Stimulated activated CD4-positive, alpha-beta T cell treated with anti-CD3 and anti-CD28 coated beads, Interleukin-15, amount 100 ng/mL, for 1 hour (primary cell): ENCODE measurements at places on chromosomes 1 and 21.

DNA sequence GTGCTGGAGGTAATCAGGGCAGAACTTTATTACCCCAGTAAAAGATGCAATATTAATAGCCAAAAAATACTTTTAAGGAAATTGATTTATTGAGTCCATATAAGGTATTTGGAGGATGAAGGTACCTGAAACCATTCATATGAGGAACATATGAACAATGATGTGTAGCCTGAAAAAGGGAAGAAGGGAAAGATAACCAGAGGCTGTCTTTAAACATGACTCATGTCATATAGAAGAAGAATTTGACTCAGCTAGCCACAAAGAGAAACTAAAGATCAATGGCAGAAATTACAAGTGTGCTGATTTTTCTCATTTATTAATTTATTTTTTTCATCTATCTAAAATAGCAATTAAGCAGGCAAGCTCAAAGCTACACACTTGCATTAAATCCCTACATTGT is 136.2 kb upstream of the DUSP10 start:
- DNase-seq = no peak

DNA sequence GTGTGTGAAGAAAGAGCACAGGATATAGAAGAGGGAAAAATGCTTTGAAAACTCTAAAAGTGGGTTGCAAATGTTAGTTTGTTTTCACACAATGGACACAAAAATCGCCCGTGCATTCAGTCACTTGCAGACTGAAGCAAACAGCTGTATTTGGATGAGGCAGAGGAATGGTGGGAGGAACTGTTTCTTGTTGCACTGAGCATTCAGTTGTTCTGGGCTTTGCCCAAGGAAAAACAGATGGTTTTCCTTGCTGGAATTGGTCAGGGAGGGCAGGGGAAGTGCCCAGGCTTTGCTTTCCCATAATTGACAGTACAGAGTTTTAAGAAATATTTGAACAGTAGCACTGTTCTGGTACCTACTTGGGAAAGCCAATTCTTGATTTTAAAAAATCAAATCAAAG is 19.5 kb upstream of the WARS2 start:
- DNase-seq = no peak

- no peak for DNase-seq
Observed at GRCh38 chr1:207021139-207021861, 11.3 kb downstream of the C1orf116 start.

- no peak for DNase-seq
Observed at GRCh38 chr1:199083680-199084079, 444.8 kb downstream of the PTPRC start.

- DNase-seq = no peak
Observed at GRCh38 chr1:181817091-181817490, 244.4 kb downstream of the ZNF648 start.

- no peak for DNase-seq
Observed at GRCh38 chr1:50603274-50604271, 180.3 kb upstream of the DMRTA2 start.

GRCh38 chr1:26280333-26281042 is 602 bp downstream of the SH3BGRL3 start:
- no peak for DNase-seq

DNA sequence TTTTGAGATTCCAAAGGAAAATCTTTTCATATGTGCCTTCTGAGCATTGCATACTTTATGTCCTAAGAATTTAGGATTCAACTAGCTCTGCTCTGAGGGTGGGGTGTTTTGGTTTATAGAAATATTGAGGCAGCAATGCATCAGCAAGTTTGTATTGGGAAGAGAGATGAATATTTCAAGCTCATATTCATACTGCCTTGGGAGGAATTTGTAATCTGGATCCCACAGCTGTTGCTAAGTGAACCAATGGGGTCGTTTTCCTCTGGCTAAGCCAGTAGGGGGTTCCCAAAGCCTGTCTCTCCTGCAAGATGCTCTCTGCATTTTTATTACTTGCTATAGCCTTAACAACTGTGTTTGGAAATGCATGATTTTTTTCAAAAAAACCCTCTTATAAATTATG is 130.6 kb downstream of the SNX7 start:
- DNase-seq = no peak

GRCh38 chr1:94265906-94266305 is 28.5 kb upstream of the ARHGAP29 start:
- DNase-seq = no peak

DNA sequence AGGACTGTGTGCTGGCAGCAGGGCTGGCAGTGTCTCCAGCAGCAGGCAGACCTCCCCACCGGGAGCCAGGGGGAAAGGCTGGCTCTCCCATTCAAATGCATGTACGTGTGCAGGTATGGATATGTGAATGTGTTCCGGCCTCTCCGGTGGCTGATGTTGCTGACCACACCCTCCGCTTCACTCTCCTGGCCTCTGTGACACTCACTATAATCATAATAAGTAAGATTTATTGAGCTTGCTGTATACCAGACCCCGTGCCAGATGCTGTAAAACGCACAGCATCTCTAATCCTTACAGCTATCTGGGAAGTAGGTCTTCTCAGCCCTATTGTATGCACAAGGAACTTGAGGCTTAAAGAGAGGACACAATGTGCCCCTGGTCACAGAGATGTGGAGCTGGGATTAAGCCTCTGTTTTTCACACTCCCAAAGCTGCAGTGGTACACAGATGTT is 20.5 kb upstream of the ARTN start:
- no peak for DNase-seq
